ENCODE measurements at places on chromosomes 11 and 22.

DNA sequence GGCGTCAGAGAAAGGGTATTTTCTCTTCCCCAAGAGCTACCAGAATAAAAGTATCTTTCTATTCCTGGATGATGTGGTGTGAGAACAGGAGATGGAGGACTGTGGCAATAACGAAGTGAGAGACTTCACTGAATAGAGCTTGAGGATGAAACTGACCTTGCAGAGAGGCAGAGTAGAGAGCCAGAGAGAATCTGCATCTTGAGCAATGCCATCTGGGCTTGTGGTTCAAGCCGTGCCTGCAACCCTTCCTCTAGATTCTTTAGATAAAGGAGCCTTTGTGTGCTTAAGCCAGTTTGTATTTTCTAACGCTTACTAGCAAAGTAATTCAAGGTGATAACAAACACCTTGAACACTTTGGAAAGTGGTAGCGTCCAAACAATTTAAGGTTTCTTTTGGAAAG lies 2.2 kb downstream of the ME3 start:
- DNase-seq: no peak

DNA sequence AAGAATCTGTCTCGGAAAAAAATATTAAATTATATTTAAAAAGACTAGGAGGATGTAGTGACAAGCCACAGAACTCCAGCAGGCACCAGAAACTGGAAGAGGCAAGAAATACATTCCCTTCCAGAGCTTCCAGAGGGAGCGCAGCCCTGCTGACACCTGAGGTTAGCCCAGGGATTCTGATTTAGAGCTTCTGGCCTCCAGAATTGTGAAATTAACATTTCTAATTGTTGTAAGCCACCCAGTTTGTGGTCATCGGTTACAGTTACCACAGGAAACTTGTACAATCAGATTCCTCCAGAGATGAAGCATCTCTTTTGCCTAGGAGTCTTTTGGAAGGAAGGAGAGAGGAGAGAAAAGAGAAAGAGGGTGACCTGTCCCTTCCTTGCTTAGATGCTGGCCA lies 6.4 kb upstream of the UBASH3B start:
- DNase-seq: no peak

DNA sequence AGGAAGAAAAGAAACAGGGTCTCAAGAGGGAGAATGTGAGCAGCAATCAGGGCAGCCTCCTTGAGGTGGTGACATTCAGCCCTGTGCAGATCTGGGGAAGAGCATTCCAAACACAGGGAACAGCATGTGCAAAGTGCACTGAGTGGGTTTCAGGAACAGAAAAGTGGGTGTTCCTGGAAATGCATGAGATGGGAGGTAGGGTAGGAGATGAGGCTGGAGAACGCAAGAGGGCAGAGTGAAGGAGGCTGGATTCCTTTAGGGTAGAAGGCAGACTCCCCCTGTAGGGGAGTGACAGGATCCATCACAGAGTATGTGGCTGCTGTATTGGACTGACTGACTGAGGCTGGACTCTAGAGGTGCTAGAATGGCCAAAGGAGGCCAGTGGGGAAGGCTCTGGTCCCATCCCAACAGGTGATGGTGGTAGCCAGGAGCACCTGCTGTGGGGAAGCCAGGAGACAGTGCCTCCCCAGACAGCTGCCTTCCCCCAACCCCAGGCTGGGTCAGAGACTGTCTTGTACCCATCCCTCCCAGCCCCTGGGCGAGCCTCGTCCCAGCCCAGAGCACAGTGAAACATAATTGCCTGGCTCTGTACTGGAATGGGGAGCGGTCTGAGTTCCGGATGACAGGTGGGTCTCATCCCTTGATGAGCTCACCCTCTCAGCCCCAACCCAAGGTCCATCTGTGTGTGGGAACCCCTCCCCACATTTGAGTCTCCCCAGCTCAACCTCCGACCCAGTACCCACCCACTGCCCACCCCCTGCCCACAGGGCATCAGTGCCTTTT lies 419.4 kb downstream of the MN1 start:
- no peak for DNase-seq

DNA sequence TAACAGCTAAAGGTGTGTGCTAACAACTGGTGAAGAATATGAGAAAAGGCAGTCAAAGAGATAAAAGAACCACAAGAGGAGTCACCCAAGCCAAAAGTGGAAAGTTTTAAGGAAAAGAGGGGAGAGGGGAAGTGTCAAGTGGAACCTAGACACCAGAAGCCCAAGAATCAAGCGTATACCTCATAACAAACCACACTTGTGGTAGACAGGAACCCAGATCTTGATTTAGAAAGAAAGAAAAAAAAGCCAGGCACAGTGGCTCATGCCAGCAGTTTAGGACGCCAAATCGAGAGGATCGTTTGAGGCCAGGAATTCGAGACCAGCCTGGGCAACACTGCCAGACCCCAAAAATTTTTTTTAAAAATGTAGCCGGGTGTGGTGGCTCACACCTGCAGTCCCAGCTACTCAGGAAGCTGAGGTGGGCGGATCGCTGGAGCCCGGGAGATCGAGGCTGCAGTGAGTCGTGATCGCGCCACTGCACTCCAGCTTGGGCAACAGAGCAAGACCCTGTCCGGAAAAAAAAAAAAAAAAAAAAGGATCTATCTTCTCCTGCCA lies 877 bp downstream of the SLC25A17 start:
- DNase-seq: no peak

GRCh38 chr11:115963156-115963555 lies 458.9 kb upstream of the CADM1 start:
- DNase-seq: no peak

DNA sequence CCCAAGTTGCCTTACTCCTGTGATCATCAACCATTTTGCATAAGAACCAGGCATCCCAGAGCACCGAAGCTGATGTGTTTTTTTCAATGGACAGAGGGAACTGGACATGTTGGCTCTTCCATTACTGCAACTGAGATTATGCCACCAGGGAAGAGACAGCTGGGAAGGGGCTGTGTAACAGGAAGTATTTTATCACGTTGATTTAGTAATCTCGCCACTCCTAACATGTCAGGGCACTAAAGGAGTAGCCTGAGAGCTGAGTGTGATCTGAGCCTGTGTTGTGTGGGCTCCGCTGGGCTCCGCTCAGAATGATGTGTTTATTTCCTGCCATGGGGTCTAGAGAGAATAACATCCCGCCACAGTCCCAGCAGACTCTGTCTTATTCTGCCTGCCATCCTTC lies 165.4 kb downstream of the GRIK4 start:
- no peak for DNase-seq

GRCh38 chr11:116651737-116652237 lies 121.0 kb downstream of the BUD13 start:
- no peak for DNase-seq

DNA sequence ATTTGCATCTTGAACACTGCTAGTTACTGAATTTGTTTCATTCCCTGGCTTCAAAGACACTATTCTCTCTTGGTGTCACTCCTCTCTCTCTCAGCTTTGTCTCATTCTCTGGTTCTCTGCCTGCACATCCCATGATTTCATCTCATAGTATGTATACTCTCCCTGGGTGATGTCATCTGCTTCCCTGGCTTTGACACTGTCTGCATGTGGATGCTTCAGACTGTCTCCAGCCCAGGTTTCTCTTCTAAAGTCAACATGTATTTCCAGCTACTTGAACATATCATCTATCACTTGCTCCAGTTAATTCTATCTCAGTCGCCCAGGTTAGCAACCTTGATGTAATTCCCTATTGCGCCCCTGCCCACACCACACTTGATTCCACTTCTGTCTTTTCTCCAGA lies 9.3 kb upstream of the ACAT1 start:
- DNase-seq: no peak

DNA sequence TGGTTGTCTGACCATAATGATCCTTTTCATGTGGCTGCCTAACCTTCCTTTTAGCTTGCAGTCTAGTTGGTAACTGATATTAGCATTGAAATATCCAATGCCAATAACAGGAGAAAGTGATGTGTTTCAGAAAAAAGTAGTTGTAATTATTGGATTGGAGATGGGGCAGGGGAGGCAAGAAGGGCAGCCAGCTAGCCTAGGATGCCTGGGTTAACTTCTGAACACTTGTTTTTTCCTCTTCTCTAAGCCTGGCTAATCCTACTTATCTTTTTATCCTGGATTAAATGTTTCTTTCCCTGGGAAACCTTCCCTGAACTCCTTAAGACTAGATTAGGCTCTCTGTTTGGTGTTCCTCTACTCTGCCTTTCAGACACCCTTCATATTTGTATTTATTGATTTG lies 380.2 kb downstream of the TMEM135 start:
- no peak for DNase-seq

DNA sequence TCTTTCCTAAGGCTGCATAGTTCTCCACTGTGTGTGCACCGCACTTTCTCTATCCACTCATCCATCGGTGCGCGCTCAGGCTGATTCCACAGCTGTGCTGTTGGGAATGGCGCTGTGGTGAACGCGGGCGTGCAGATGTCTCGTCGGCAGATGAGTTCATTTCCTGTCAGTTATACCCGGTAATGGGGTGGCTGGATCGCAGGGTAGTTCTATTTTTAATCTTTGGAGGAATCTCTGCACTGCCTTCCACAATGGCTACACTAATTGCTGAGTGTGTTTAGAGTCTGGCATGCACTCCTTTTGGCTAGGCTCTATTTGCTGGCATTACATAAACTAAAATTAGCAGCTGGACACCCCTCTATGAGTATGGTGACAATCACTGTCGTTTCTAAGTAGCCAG lies 27.9 kb upstream of the KRTAP5-7 start:
- no peak for DNase-seq

Data from midbrain (tissue), 1 donor.